ENCODE measurements at places on chromosomes 4 and X.
A peak's percentile ranks its signal among the peaks of the same experiment; 100 is the strongest.

- no peak for DNase-seq
Observed at GRCh38 chrX:130688360-130688759, 214.6 kb downstream of the ENOX2 start.

- DNase-seq, result no peak
Observed at GRCh38 chr4:92657695-92658094, 353.9 kb downstream of the GRID2 start.

DNA sequence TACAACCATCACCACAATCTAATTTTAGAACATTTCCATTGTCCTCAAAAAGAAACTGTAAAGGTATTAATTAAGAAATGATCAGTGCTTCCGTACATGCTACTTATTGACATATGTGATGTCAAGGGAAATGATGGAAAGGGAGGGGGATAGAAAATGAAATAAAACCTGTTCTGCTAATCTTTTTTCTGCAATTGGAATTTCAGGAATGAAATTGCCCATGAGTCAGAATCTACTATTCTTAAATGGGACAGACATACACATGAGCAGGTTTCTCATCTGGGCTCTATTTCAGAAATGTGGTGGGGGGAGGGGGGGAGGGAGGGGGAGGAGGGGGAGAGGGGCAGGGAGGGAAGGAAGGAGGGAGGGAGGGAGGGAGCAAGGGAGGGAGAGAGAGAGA, 91.0 kb downstream of the SHROOM4 start:
- DNase-seq, result no peak

DNA sequence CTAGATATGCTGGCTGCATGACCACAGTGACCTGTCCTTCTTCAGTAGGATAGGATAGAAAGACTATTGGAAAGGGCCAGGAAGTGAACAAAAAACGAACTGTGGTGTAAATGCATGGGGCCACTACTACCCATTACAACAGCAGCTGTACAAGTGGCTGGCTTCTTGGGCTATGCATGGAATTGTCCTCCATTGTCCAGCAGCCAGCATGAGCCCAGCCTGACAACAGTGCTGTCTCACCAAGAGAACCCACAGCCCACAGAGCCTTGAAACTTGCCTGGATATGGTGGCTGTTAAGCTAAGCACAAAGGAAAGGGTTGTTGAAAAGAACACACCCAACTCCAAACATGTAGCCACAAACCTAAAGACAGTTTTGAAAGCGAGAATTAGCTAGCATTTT, 330.2 kb upstream of the F9 start:
- DNase-seq, result no peak

DNA sequence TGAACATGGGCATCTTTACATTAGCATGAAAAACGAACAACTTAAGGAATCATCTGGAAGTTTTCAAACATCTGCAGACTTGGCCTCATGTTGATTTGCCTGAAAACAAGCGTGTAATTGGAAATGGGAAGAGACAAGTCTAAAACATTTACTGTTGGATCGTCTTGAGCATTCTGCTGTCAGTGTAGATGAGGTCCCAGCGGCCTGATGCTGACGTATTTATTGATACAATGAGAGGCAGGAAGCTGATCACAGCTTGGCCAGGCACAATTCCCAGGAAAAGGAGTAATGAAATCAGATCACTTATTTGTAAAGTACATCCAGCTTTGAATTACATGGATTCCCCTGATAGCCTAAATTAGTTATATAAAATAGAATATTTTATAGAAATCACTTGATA, 210.6 kb downstream of the CLCN4 start:
- DNase-seq, result no peak

- no peak for DNase-seq
Observed at GRCh38 chr4:113673450-113673849, 88.1 kb downstream of the CAMK2D start.

GRCh38 chrX:80792205-80792604, 17.5 kb downstream of the BRWD3 start:
- DNase-seq, result no peak

- DNase-seq, result no peak
Observed at GRCh38 chr4:111792632-111793031, 352.6 kb upstream of the FAM241A start.

DNA sequence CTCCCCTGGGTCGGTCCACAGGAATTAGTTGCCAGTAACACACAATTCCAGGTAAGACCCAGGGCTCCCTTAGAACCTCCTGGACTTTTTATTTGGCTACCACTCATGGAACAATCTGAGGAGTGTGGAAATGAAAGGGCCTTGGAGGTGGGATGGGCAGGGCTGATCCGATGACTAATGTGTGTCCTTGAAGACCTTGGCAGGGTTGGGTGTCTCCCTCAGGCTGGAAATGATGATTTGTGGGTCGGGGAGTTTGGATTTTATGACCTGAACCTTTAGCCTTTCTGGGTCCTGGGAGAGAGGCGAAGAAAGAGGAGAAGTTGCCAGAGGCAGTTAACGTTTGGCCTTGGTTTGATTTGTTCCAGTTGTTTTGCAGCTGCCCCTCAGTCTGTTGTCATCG, 425.0 kb downstream of the MID1IP1 start:
- DNase-seq, result no peak

DNA sequence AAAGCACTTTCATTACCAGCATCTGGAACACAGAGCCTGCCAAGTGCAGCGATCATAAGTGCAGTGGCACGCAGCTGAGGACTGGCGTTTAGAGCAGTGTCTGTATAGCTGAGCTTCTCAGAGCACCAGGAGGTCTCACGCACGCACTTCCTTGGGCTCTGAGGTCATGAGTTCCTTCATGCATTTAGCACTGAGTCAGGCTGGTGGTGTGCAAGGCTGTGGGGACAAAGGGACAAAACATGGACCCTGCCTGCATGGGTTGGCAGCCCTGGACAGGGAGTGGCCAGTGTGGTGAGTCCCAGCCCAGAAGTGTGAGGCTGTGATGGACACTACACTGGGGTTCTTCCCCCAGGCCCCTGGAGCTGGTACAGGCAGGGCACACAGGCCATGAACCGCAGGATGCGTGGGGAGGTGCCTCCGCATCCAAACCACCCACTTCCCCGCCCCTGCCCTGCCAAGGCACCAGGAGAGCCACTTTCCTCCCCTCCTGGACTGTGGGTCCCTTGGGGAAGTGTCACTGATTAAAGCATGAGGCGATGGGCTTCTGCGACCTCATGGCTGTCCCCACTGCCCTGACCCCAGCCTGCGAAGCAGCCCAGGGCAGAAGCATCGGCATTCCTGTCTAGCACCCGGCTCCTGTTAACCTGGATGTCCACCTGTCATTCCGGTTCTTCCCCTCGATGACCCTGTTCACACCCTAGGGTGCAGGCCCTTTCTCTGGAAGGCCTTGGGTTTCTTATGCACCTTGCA, 37.2 kb upstream of the GPR78 start:
- peak; percentile 70 for DNase-seq

DNA sequence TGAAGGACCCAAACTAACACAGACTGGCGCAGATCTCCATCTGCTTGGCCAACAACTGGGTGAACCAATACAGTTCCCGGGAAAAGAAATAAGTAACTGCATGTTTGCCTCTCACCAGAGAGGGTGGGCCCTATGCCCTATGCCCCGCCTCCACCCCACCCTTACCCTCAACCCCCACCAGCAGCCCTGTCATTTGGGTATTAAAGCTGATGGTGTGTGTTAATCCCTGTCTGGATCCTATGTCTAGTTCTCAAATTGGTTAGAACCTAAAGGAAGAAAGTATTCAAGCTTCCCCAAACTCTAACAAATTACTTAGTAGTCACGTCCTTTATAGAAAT, 19.0 kb downstream of the SMPX start:
- DNase-seq, result no peak

- DNase-seq, result no peak
Observed at GRCh38 chrX:86946569-86946968, 571.0 kb upstream of the KLHL4 start.

DNA sequence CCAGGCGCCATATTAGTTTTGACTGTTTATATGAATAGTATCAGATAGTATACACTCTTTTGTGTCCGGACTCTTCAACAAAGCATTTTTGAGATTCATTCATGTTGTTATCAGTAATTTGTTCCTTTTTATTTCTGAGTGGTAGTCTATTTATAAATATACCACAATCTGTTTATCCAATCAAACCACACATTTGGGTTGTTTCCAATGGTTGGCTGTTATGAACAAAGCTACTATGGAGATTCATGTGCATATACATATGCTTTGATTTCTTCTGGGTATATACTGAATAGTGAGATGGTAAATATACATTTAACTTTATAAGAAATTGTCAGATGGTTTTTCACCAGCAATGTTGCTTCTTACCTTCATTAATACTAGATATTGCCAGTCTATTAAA, 36.8 kb upstream of the TAPT1 start:
- DNase-seq, result no peak

DNA sequence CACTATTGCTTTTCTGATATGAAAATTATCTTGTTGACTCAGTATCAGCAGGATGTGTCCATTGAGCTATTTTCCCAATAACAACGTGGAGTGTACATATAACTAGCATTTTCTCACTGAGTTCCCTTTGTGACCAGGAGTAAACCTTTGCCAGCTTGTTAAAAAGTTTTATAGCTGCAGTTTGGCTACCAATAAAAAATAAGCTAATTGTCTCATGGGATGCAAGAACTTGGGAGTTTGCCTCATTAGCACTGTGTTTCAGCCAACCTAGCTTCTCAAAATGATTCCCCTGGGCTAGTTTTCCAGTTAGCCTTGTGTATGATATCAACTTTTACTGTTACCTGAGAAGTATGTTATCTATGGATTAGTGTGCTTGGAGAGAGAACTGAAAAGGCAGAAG, 24.9 kb upstream of the ANXA5 start:
- DNase-seq, result no peak

GRCh38 chr4:109622626-109623025, 62.6 kb downstream of the MCUB start:
- DNase-seq, result no peak

DNA sequence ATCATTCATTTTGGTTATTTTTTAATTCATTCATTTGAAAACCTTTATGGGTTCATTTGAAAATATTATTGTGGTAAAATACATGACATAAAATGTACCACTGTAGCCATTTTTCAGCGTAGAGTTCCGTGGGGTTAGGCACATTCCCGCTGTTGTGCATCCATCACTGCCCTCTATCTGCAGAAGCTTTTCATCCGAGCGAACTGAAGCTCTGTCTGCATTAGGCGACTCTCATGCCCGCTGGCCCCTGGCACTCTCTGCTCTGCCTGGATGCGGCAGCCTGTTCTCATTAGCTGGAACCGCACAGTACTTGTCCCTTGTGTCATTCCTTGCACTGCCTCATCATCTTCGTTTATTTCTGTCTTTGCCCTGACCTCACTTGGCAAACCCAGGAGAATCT, 17.5 kb downstream of the CFAP99 start:
- no peak for DNase-seq

DNA sequence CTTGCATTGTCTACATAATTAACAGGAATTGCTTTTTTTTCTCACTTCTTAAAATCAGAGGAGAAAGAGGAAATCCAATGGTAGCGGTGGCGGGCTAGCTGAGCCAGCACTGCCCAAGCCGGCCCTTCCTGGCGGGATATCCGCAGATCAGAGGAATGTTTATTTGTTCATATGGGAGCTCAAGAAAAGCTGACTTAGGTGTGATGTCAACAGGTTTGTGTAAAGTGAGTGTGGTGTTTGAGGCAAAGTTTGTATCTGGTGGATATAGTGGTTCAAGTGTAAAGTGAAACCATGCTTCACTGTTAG, 466 bp upstream of the SLC39A8 start:
- DNase-seq, result no peak

GRCh38 chr4:12519426-12519825, 964.7 kb downstream of the RAB28 start:
- no peak for DNase-seq

- no peak for DNase-seq
Observed at GRCh38 chrX:13387666-13388494, 68.0 kb upstream of the ATXN3L start.

DNA sequence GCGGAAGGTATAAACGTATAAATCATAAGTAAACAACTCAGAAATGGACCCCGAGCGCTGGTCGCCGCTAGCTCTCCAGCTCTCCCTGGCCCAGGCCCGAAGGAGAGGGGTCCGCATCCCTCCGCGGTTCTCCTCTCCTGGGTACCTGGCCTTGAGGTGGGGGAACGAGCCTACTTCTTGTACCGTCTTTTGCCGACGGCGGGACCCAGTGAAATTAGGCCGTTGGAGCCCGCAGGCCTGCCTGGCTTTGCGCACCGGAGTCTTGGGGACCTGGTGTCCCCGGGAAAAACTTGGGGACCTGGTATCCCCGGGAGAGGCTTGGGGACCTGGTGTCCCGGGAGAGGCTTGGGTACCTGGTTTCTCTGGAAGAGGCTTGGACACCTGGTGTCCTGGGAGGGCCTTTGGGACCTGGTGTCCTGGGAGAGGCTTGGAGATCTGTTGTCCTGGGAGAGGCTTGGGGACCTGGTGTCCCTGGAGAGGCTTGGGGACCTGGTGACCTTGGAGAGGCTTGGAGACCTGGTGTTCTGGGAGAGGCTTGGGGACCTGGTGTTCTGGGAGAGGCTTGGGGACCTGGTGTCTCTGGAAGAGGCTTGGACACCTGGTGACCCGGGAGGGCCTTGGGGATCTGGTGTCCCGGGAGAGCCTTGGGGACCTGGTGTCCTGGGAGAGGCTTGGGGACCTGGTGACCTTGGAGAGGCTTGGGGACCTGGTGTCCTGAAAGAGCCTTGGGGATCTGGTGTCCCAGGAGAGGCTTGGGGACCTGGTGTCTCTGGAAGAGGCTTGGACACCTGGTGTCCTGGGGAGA, 12.0 kb downstream of the SHOX start:
- DNase-seq, result peak; percentile 60

DNA sequence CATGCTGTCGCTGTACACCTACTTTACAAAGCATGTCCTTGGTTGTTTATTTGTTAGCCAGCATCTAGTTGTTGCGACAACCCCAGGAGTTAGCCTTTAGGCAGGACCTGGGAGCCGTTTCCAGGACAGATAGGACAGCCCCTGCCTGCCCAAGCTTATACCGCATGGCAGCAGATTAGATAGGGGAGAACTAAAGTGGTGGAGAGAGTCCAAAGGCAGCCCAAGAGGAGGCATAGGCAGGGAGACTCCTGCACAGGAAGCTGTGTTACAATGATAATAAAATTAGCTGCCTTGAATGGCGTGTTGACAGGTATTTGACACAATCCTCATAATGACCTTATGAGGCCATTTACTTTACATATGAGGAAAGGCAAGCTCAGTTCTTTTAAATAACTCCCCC, 13.0 kb downstream of the NSDHL start:
- DNase-seq, result no peak
